Esophagus muscularis mucosa (tissue), 4 donors: ENCODE measurements at places on chromosomes 6 and 20. TPM values are rescaled to one million over a fixed set of nuclear protein-coding genes. Genes with fewer than 3 reads are reported as not detected.

Gene RNGTT
- 11.1 TPM for total RNA-seq

Gene RBPJL
- not detected for total RNA-seq

Gene BPIFB1
- not detected for total RNA-seq

Gene PRSS35
- total RNA-seq = not detected

Gene WFDC10B
- not detected for total RNA-seq

Gene PTK7
- total RNA-seq = 7.9 TPM

Gene CLPSL1
- not detected for total RNA-seq

Gene TGM3
- not detected for total RNA-seq

Gene TCP11
- total RNA-seq = 0.75 TPM

Gene HLA-DPB1
- 71.3 TPM for total RNA-seq

Gene SNAI1
- 2.6 TPM for total RNA-seq

Gene TMEM200A
- total RNA-seq = 0.99 TPM

Gene GRM1
- under 0.01 TPM for total RNA-seq

Gene NINL
- 3.0 TPM for total RNA-seq

Gene GSTA1
- not detected for total RNA-seq

Gene ANKS1A
- 93.4 TPM for total RNA-seq

Gene ADGB
- not detected for total RNA-seq

Gene EPPIN
- total RNA-seq = not detected

Gene RAET1L
- not detected for total RNA-seq

Gene PLTP
- 109 TPM for total RNA-seq

Gene MOG
- not detected for total RNA-seq

Gene SLC24A3
- 6.0 TPM for total RNA-seq

Gene LGSN
- not detected for total RNA-seq

Gene COL9A3
- total RNA-seq = 13.4 TPM

Gene CNPY3
- total RNA-seq = 39.6 TPM

Gene FAXC
- 41.7 TPM for total RNA-seq

Gene TAGAP
- total RNA-seq = 1.7 TPM

Gene TREM1
- total RNA-seq = 1.1 TPM

Gene MLN
- not detected for total RNA-seq

Gene MACROD2
- total RNA-seq = 2.5 TPM

Gene AVP
- total RNA-seq = not detected

Gene TFAP2B
- total RNA-seq = not detected

Gene IL17A
- not detected for total RNA-seq

Gene TBC1D22B
- total RNA-seq = 9.7 TPM

Gene AKAP12
- total RNA-seq = 108 TPM

Gene IRF4
- 3.6 TPM for total RNA-seq

Gene DLGAP4
- 47.3 TPM for total RNA-seq

Gene TTLL9
- total RNA-seq = not detected

Gene FAM209B
- total RNA-seq = 0.52 TPM

Gene FLRT3
- total RNA-seq = 0.42 TPM

Gene NOX3
- not detected for total RNA-seq
